ENCODE measurements at places on chromosomes 5 and 9.

DNA sequence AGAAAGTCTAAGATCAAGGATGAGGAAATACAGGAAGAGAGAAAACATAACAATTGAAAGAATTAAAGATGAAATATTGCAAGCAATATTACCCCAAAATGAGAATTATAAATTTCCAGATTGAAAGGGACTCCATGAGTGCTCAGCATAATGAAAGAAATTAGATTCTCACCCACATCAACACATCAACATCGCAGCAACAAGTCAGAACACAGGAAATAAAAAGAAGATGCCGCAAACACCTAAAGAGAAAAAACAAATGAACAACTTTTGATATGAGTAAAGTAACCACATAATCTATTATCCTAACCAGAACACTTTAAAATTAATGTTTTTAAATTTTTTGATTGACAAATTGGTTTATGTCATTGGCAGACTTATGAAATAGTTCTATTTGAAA, 318.3 kb upstream of the PTGER4 start:
- no peak for DNase-seq

DNA sequence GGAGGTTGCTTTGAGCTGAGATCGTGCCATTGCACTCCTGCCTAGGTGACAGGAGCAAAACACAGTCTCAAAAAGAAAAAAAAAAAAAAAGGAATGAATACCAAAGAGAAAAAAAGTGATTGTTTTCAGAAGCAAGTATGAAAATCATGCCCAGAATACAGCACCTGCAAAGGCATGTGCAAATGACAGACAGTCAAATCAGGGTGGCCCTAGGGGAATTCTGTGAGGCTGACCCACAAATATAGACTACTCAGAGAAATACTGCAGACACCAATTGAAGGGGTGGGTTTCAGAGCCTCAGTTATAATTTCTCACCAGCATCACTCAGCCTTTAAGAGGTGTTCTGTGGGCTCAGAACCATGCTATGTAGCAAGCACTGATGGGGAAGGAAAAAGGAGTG, 28.6 kb downstream of the DCAF12 start:
- DNase-seq, result no peak

GRCh38 chr5:16492398-16493140, 27.0 kb upstream of the ZNF622 start:
- DNase-seq, result no peak

DNA sequence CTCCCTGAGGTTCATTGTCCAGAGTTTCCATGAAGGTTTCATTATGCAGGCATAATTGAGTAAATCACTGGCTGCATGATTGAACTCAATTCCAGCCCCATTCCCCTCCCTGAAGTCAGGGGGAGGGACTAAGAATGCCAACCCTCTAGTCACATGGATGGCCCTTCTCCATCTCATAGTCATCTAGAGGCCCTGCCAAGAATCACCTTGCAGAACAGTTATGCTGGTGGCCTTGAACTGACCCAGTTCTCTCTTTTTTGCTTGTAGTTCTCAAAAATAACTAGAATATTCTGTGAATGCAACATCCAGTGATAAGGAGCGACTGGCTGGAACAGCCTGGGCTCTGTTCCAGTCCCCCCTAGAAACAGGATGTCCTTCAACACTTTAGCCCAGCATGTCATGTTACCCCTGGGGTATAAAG, 31.7 kb downstream of the SLC35A4 start:
- DNase-seq, result no peak

GRCh38 chr5:32541241-32541640, 44.1 kb upstream of the SUB1 start:
- DNase-seq, result no peak

GRCh38 chr9:104836767-104837166, 72.8 kb downstream of the NIPSNAP3B start:
- no peak for DNase-seq

GRCh38 chr5:140296289-140296688, 6.6 kb downstream of the PFDN1 start:
- no peak for DNase-seq

DNA sequence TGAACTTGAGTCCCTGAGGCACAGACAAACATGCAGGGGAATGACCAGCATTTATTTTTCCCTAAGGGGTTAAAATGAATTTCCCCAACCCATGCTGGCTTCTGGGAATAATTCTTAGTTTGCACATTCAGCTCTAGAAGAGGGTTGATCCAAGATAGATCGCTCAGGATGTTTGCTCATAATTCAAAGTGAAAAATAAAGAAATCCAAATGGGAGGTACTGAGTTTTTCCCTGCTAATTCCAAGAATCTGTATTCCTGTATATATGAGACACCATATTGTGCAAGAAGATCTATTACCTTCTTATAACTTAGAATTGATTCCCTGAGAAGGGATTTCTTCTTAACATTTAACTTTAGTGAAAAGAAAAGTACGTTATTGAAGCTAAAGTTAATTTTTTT, 96.2 kb downstream of the VCAN start:
- DNase-seq, result no peak

DNA sequence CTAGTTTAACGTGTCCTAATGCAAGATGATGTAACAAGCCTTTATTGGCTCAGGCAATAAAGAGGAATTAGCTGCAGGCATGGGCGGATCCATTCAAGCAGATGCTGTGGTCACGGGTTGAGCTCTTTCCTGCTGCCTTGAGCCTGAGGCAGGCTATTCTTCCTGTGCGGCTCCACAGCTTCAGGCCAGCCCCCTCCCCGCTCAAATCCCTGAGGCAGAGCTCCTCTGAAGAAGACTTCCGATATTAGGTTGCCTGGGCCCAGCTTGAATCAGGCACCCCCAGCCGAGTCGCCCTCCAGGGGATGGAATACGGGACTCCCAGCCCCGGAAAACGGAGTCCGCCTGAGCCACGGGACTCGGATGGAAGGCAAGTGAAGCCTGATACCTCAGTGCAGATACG, 95.0 kb upstream of the RUFY1 start:
- no peak for DNase-seq

DNA sequence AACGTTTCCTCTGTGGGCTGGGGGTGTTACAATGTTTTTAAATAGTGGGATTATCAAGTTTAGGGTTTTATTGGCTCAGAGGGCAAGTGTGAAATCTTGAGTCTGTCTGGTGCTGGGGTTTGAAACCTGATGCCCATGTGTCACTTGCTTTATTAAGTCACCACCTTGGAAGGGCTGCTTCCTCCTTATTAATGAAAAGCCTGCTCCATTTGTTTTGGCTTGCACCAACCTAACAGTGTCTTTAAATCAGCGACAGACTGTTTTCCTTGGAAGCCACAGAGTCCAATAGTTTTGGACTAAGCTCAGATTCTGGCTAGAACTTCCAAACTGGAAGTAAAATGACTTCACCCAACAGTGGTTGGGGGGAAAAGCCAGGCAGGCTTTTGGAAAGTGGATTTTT, 10.7 kb upstream of the PALM2AKAP2 start:
- no peak for DNase-seq

DNA sequence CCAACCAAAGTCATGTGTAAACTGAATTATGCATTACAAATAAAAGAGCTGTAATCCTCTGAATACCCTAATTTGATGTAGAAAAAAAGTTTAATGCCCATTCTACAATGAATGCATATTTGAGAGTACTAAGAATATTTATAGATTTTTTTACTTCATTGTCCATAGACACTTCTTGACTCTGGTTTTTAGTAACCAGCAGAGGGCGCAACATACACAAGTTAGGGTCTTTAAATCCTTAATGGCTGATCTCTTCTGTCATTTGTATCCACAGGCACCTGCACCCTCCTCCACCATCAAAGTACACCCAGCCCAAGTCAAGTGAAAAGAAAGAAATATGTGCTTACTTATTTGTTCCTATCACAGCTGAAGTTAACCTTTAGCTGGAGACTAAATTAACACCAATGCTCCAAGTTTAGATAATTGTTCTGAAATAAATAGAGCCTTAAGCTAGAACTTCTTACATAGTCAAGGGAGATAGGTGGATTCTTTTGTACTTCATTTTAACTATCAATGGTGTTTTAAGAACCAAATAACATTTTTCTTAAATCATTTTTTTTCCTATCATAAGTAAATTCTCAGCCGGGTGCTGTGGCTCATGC, 524.2 kb upstream of the DAB2 start:
- peak; percentile 36 for DNase-seq
